ENCODE measurements at places on chromosomes 1 and 21.

GRCh38 chr1:229862017-229862774, 204.8 kb upstream of the GALNT2 start:
- H3K4me1 ChIP-seq, result no peaks in the 10 kb centered on the region
- no peak overlapping the region for H3K27ac ChIP-seq
- no peak overlapping the region for H3K4me3 ChIP-seq
- DNase-seq, result peak; percentile 35
- no peaks in the 10 kb centered on the region for H3K27me3 ChIP-seq

- H3K27ac ChIP-seq, result no peak overlapping the region
- no peaks in the 10 kb centered on the region for H3K36me3 ChIP-seq
- DNase-seq, result no peak
These were observed 18.8 kb downstream of the RGS13 start for GRCh38 chr1:192654591-192655251.

DNA sequence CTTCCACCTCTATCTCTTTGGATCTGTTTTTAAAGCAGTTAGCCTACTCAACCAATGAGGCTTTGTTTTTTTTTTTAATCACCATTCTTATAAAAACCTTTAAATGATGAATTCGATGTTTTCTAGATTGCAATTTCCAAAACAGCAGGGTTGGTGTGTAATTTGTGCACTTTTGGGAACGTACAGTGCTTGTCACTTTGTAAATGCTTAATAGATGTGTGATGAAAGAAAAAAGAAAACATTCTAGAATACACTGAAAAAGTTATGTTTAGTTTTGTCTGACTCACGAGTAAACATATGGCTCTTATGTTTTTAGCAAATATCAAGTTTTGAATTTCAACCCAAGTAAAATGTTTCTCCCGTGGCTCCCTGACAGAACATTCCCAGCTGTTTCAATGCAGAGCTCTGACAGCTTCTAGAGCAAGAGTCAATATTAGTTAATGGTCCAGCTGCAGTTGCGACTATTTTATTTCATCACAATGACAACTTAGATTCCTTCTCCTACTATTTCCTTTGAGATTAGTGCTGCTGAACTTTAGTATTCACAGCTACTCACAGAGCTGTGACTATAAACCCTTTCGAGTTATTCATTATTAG, 362.5 kb upstream of the ADAMTS5 start:
- no peak overlapping the region for H3K27ac ChIP-seq
- no peaks in the 10 kb centered on the region for H3K4me1 ChIP-seq
- H3K27me3 ChIP-seq, result no peaks in the 10 kb centered on the region
- H3K36me3 ChIP-seq, result no peaks in the 10 kb centered on the region
- DNase-seq, result no peak

GRCh38 chr1:17831597-17831996, 76.5 kb downstream of the ACTL8 start:
- no peaks in the 10 kb centered on the region for H3K36me3 ChIP-seq
- no peaks in the 10 kb centered on the region for H3K27me3 ChIP-seq
- H3K4me1 ChIP-seq, result no peaks in the 10 kb centered on the region
- no peak for DNase-seq
- no peak overlapping the region for H3K27ac ChIP-seq

DNA sequence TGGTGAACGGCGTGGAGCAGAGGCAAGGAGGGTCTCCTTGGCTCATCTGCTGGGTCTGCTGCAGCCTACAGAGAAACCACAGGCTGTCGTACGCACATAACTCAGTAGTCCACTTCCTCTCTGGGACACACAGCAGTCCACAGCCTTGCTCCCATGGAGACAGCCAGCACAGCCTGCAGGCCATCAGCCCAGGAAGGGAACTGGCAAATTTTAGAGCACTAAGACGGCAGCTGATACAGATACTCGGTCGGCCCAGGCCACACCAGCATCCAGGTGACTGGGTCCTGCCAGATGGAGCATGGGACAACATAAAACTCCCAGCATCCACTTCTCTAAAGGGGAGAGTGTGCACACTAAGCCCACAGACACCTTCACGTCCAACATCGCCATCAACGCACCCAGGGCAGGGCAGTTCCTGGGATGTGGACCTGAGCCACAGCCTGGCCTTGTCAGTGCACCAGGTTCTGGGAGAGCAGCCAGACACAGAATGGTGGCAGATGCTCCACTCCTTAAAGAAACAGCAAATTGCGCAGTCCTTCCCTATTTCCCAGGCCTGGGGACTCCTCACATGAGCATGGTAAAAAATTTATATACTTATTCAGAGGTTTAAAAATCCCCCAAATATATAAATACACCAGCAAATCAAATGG, 247.1 kb upstream of the RAB4A start:
- no peaks in the 10 kb centered on the region for H3K27me3 ChIP-seq
- no peaks in the 10 kb centered on the region for H3K4me1 ChIP-seq
- no peak overlapping the region for H3K4me3 ChIP-seq
- DNase-seq, result peak; percentile 35
- H3K27ac ChIP-seq, result no peak overlapping the region

Measured in tibial artery (tissue), 4 donors.